ENCODE measurements at places on chromosomes 12 and 14. TPM values are rescaled to one million over a fixed set of nuclear protein-coding genes. Genes with fewer than 3 reads are reported as not detected.

FERMT2 gene
- 10.0 TPM for total RNA-seq

HCAR3 gene
- total RNA-seq = not detected

VRTN gene
- not detected for total RNA-seq

TMEM30B gene
- total RNA-seq = 94.6 TPM

RD3L gene
- total RNA-seq = not detected

CLEC2A gene
- not detected for total RNA-seq

CS gene
- total RNA-seq = 228 TPM

OVCH1 gene
- total RNA-seq = 0.40 TPM

Data from Peyer's patch (tissue), 4 donors.